ENCODE measurements at places on chromosomes 6 and 20.

- no peak for DNase-seq
Observed at GRCh38 chr6:159047891-159048685, 3.3 kb upstream of the TAGAP start.

- DNase-seq, result no peak
Observed at GRCh38 chr6:12148841-12149240, 136.7 kb downstream of the HIVEP1 start.

DNA sequence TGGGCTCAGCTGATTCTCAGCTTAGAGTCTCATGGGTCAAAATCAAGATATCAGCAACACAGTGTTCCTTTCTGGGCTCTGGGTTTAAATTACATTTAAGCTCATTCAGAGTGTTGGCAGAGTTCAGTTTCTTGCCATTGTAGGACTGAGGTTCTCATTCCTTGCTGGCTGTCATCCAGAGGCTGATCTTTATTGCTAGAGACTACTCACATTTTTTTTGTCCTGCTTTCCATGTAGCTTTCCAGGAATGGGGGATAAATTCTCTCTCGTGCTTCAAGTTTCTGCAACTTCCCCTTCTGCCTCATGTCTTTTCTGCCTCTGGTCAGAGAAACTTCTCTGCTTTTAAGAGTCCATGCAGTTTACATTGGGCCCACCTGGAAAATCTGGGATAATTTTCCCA lies 86.9 kb downstream of the RFX6 start:
- DNase-seq, result no peak

DNA sequence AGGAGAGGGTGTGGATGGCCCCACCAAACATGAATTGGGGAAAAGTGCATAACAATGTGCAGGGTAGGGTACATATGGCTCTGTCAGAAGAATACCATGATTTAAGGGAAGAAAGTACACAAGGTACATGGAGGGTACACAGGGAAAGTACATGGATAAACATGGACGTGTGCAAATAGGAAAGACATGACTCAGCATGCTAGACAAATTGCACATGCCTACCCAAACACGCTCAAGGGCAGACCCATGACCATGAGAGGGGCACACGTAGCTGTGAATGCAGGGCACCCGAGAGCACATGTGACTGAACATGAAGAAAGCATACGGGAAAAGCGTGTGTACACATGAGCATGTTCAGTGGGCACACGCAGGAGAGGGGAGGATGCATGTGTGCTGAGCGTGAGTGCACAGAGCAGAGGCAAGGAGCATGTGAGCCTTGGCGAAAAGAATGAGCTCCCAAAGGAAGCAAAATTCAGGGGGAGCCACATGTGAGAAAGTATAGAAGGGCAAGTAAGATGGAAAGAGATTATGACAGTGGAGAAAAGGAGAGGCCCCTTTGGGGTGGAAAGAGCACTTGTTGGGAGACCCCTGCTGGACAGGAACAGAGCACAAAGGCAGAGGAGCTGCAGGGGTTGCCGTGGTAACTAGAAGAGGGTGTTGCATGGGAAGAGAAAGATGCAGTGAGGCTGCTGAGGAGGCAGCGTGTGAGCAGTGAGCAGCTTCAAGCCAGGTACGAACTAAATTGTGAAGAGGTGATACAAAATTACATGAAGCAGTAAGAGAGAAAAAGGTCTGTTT lies 17.8 kb downstream of the OR2H2 start:
- DNase-seq, result no peak

- no peak for DNase-seq
Observed at GRCh38 chr6:109896341-109896740, 81.8 kb upstream of the GPR6 start.

DNA sequence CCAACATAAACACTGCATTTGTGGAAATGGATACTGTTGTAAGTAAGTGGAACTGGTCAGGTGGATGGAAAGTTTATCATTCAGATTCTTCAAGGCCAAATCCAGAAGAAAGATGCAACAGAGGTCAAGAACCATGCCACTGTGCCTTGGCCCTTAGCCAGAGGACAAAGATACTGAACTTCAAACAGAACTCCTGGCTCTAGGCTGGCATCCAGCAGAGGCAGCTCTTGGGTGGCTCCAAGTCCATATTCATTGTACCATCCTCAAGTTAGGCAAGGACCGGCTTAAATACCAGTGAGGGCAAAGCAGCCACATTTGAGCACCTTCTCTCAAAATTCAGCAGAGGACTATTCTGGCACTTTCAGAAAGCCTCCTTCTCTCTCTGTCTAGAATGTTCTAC lies 53.2 kb downstream of the DNAAF9 start:
- DNase-seq, result no peak

DNA sequence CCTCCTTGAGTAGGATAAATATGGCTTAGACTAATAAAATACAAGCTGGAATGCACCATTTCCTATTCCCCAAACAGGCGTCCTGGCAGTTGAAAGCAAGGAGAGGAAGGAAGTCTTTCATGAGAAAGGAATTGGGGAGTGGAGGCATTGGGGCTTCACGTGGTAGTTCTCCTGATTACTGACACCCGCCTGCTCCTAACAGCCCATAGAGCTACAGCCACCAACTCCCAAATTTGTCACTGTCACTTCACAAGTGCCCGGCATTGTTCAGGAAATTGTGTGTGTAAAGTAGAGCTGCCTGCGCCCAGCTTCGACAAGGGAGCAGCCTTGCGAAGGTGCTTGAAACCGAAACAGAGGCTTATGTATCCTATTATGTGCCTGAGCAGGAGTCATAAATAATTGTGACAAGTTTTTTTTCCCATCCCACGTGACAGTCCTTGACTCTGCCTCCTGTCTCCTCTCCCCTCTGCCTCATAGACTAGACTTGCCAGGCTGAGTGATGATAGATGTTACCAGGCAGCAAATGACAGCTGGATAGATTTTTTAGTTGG lies 301.7 kb upstream of the ZFP64 start:
- DNase-seq, result no peak

DNA sequence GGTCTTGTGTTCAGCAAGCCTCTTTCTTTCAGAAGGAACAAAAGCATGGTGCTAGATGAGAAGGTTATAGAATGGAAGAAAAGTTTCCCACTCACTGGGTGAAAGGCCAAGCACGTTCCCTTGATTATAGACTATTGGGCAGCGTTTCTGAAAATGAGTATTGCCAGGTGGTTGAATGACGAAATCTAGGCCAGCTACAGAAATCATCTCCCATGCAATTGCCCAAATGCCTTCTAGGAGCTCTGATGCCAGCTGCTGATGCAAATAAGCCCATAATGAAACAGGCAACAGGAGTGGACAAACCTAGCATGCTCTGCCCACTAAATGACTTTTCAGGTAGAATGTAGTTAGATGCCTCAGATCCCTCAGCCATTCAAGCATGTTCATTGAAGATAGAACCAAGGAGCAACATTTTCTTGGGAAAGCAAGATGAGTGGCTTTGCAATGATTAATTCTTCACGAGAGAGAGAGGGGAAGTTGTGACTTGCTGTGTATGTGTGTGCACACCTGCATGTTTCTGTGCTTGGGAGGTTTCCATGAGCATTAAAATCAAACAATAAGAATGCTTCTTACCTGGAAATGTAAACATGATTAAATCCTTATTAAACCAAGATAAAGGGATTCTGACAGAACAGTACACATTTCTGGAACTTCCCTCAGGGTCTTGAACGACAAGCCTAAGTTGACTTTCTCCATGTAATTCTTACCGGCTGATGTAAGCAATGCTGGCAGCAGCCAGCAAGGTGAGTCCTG lies 43.6 kb downstream of the ADTRP start:
- no peak for DNase-seq

DNA sequence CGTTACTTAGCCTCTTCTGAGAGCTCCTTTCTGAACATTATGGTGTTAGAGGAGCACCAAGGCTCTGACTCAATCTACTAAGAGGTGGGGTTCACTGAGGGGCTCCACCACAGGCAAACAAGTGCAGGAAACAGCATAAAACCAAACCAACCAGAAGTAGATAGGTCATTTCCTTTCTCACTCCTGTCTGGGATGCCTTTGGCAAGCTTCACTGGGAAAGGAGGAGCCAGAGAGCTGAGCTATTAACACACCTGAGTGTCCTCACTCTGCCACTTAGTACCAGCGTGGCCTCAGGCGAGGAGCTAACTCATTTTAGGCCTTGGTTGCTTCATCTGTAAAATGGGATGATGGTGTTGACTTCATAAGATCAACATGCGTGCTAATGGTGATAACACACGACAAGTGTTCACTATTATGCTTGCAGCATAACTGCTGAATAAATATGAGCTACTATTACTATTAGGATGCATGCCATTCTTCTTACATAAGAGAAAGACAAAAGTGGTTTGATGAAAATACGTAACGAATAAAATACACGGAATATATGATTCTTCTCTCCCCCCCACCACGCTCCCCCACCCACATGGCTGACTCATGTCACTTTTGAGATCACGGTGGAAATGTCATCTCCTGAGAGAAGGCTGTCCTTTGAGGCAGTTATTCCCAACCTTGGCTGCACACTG lies 185.4 kb downstream of the BCAS1 start:
- DNase-seq, result no peak

DNA sequence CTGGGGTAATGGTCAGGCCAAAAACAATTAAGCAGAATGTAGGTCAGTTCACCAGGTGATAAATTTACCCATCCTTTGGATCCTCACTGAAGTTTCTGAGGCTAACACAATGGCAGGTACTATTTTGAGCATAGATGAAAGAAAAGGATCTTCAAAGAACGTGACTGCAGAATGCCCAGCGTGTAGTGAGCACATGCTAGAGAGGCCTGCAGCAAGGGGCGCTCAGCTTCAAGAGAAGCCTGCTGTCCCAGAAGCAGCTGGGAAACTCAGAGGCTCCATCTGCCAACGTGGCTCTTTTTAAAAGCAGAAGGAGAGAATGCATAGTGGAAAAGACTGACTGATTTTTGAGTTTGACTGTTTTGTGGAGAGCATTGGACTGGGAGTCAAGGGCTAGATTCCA lies 57.4 kb downstream of the CD83 start:
- no peak for DNase-seq

DNA sequence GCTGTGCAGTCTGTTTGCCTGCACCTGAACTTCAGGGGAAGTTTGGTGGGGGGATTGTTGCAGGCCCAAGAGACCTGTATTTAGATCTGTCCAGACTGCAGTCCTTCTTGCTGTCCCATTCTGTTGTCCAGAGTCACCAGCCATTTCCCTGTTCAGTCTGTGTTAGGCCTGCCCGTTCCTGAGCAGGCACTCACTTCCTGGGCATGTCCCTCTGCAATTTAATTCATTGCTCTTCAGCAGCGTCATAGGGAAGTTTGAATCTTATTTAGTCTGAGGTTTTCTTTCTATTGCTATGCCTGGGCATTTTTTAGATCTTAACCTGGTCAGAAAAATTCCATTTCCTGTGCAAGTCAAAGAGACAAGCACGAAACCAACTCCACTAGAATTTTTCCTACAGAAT lies 190.2 kb downstream of the DTNBP1 start:
- no peak for DNase-seq

- no peak for DNase-seq
Observed at GRCh38 chr6:45494416-45495135, 116.8 kb upstream of the SUPT3H start.

GRCh38 chr20:50250679-50251382 lies 60.2 kb downstream of the CEBPB start:
- no peak for DNase-seq

DNA sequence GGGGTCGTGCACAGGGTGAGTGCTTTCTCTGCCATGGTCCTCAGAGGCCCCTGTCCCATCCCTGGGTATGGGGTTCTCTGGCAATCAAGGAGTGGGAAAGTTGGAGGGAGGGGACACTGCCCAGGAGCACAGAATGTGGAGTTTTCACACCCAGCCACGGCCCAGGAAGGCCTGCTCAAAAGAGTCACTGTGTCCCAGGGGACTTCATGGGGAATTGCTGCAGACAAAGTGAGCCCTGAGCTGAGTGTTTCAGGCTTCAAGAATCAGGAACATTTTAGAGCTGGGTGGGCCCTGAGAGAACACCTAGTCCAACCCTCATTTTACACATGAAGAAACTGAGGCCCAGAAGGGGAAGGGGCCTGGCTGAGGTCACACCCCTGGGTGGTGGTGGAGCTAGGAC lies 5.7 kb downstream of the MAPK13 start:
- no peak for DNase-seq

DNA sequence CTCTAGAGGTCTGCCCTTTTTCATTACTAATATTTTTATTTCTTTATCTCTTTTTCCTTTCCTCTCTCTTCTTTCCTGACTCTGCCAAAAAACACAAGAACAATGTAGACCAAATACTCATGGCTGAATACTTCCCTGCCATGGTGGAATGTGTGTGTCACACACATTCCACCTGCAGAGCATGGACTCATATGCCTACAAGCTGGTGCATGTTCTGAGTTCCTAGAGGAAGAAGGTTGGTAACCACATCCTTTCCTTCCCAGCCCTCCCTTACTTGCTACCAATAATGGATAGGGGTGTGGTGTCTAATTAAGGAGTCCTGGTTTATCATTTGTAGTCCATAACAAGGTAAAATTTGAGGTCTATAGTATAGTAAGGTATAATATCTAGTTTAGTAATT lies 15.2 kb upstream of the CST9L start:
- DNase-seq, result no peak

DNA sequence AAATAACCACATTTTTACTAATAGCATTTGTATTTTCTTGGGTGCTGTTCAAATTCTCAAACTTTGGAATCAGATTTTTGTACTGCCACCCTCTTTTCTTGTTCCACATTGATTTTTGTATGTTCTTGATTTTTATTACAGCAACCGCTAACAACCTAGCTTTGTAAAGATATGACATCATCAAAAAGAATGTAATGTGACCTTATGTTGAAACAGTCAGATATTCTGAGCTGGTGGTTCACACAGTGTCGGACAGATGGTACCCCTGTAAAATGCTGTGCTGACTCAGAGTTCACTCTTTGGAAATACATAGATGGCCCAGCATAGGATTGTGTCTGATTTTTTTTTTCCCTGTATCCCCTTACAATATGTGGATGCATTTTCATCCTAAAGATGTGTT lies 118.9 kb downstream of the QKI start:
- DNase-seq, result no peak

DNA sequence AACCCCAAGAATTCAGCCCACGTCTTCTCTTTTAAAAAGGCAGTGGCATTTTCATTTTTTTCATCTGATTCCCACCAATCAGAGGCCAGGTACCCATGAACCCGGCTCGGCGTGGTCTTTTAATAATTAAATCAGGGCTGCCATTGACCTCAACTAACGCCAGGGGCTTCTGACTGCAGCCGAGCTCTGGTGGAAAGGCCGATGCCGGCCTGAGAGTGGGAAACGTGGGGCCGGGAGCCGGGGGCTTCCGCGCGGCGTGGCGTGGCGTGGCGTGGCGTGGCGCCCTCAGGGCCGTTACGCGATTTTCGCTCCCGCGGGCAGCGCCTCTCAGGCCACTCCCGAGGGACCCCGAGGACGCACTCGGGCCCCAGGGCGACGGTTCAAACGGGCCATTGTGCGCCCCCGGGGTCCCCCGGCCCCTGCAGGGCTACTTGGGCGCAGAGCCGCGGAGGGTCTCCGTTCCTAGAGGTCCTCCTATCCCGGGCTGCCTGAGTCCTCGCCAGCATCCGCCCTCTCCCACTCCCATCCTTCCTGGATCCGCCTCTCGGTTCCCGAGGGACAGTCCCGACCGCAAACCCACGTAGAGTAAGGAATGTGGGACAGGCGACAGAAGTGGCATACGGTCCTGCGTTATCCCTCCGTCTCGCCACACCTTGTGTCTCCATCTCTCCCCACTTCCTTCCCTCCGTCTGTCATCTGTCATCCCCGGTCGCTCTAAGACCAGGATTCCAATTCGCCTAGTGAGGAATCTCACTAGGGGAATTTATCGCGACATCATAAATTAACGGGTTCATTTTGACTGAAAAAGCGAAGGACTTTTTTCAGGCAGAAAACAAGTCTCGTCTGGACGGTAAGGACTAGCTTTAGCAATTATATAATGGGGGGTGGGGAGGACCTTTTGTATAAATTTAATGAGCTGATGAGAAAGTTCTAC lies 876 bp upstream of the TBPL1 start:
- peak; percentile 41 for DNase-seq

GRCh38 chr6:45420083-45420908 lies 42.6 kb upstream of the SUPT3H start:
- no peak for DNase-seq

All from T1000 (cell line).